ENCODE measurements at places on chromosomes 2 and 18.

- peak; percentile 47 for DNase-seq
Observed at GRCh38 chr2:191678437-191679100, 633 bp downstream of the NABP1 start.

GRCh38 chr18:10404168-10404567 is 50.3 kb upstream of the APCDD1 start:
- no peak for DNase-seq

DNA sequence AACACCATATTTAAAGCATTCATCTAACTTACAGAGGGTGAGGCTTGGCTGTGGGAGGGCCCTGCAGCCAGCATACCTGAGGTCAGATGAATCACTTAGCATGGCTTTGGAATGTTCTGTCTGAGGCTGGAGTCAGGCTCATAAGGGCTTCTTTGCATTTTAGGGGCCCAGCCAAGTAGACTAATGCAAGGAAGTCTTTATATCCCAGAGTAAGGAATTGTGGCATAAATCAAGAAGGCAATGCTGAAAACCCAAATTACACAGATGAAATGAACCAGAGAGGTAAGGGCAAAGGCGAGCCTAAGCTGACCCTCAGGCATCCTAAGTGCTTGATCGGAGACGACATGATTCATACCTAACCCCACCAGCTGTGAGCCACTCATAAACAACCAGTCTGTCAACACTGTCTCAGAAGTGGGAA is 383.6 kb downstream of the DCC start:
- DNase-seq: no peak

GRCh38 chr2:44715671-44716081 is 225.8 kb upstream of the SIX3 start:
- no peak for DNase-seq

- DNase-seq: no peak
Observed at GRCh38 chr18:23585897-23586248, 433 bp downstream of the NPC1 start.

DNA sequence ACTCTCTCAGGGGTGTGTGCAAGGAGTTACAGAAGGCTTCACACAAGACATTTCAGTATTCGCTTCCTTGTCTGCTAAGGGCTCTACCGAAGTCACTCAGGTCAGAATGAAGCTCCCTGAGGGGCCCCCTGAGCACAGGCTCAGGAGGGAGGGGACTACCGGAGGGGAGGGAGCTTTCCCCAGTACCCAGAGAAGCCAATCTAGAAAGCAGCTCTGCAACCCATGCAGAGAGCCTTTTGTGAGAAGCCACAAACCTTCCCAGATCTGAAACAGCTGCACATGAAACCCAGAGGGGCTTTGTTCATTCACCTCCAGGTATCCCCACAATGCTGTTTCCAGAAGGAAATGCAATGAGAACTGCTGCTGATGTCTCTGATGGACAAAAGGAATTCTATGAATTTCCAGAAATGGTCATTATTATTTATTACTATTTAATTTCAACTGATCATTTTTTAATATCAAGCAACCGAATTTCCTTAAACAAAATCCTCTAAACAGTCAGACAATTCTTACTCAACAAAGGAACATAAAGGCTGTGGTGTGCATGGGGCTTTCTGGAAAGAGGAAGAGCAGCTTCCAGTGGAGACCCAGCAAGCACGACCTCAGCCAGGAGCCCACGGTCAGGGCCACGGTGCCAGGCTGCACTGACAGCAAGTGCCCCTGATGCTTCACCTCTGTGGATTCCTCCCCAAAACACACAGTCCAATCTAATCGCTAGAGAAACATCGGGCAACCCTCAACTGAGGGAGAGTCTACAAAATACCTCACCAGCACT is 42.0 kb downstream of the NDUFA10 start:
- no peak for DNase-seq

GRCh38 chr18:56869189-56869777 is 218.1 kb downstream of the WDR7 start:
- no peak for DNase-seq

DNA sequence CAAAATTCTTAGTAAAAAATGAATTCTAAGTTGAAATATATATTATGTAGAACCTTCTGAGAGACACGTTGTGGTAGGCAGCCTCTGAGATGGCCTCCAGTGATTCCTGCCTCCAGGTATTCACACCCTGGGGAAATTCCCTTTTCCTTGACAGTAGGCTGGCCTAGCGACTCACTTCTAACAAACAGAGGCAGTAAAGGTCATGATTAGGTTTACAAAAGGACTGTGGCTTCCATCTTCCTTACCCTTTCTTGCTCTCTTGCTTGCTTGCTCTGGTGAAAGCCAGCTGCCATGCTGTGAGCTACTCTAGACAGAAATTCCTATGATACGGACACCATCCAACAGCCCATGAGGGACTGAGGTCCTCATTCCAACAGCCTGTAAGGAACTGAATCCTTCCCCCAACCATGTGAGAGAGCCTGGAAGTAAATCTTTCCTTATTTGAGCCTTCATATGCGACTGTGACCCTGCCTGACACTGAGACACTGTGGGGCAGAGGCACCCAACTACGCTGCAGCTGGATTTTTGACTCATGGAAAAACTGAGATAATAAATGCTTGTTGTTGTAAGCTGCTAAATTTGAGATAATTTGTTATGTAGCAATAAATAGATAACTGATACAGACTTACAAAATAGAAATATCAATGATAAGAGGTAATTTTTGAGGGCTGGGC is 32.7 kb upstream of the SERTAD2 start:
- no peak for DNase-seq

Measured in stimulated activated CD8-positive, alpha-beta memory T cell treated with anti-CD3 and anti-CD28 coated beads, Interleukin-4, amount 100 ng/mL, for 24 hours (primary cell).